ENCODE measurements at places on chromosomes 3 and 15.
A peak's percentile ranks its signal among the peaks of the same experiment; 100 is the strongest.

DNA sequence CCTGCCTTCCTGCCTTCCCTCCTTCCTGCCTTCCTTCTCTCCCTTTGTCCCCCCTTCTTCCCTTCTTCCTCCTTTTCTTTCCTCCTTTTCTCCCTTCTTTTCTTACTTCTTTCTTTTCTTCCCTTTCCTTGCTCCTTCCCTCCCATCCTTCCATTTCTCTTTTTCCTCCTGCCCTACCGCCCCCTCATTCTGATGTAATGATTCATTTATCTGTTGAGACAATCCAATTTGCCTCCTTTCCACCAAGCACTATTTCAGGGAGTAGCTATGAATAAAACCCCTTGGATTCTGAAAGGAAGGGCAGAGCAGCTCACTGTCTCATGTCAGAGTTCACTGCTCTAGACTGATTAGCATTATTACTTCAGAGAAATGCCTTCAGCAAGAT is 462.6 kb downstream of the PDCD6IP start:
- DNase-seq: no peak

- no peak for DNase-seq
These were observed 250.1 kb upstream of the SATB1 start for GRCh38 chr3:18675197-18675596.

DNA sequence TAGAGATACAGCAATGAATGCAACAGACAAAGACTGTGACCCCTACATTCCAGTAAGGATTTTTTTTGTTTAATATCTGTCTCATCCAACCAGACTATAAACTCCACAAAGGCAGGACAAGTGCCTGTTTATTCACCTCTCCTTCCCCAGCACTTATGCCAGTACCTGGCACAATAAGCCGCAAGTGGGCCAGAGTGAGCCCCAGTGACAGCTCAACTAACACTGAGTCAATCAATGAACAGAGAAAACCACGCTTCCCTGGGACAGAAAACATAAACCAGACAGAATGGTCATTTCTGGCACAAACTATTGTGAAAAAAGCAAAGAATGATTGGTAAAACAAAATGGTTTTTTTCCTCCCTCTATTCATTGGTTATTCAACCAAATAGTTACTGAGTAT is 52.2 kb downstream of the RYK start:
- DNase-seq: no peak

- DNase-seq: no peak
These were observed 52.3 kb downstream of the WNT5A start for GRCh38 chr3:55434789-55435188.

- DNase-seq: no peak
These were observed 113.1 kb upstream of the C15orf61 start for GRCh38 chr15:67407786-67408185.

DNA sequence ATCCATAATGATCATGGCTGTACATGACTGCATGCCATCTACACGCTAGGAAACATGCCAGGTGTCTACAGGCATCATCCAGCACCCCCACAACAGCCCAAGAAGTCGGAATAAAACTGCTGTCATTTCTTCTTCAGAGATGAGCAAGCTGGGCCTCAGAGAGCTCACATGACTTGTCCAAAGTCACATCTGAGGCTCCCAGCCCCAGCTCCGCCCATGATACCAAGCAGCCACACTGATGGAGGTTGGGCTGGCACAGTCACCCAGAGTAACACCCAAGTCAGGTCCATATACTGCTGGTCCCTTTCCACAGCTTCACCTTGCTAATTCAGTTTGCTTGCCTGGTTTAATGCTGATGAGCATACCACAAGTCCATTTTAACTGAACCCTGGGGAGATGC is 116.6 kb downstream of the SEC22A start:
- DNase-seq: no peak

GRCh38 chr3:194243172-194243837 is 107.4 kb downstream of the HES1 start:
- no peak for DNase-seq

DNA sequence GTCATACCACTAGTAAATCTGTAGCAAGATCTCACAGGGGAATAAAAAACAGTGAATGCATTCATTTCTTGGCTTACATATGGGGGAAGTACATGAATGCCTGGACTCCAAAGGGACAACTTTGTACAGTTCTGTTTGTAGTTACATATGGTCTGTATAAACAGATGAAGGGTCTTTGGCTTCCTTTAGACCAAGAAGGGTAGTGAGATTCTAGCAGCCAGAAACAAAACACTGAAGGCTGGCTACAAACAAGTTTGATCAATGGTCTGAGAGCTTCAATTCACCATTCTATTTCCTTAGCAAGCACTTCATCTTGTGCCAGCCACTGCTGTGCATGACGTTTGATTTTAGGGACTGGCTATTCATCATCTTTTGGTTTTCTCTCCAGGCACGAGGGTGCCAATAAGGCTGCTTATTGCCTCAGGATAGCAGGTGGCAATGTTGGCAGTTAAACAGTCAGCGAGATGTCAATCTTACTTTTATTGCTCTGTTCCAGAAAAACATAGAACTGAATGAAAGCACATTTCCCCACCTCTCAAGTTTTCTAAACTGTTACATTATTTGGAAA is 313.7 kb upstream of the COL8A1 start:
- no peak for DNase-seq

GRCh38 chr15:31314380-31314779 is 12.3 kb upstream of the KLF13 start:
- no peak for DNase-seq

DNA sequence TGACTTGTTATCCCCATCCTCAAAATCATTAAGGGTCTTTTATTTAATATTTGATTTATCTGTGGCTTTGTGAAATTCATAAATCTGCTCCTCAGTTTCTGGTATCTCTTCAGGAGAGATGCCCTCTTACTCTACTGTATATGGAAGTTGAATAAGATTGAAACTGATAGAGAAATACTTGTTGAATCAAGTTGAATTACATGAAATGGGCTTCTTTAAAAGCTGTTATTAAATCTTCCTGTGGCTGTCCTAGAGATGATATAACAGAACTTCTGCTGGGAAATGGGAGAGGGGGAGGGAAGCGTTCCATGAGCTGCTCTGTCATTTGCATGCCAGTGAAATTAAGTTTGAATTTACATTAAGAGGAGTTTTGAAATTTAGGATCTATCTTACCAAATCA is 494.4 kb upstream of the TPRG1 start:
- DNase-seq: no peak

GRCh38 chr3:139522421-139522820 is 17.1 kb downstream of the RBP1 start:
- DNase-seq: no peak

GRCh38 chr3:181311186-181311585 is 321.6 kb upstream of the DNAJC19 start:
- no peak for DNase-seq

- DNase-seq: no peak
These were observed 46.7 kb downstream of the PARP14 start for GRCh38 chr3:122727294-122727693.

- no peak for DNase-seq
These were observed 13.7 kb upstream of the PDIA5 start for GRCh38 chr3:123053107-123053506.

DNA sequence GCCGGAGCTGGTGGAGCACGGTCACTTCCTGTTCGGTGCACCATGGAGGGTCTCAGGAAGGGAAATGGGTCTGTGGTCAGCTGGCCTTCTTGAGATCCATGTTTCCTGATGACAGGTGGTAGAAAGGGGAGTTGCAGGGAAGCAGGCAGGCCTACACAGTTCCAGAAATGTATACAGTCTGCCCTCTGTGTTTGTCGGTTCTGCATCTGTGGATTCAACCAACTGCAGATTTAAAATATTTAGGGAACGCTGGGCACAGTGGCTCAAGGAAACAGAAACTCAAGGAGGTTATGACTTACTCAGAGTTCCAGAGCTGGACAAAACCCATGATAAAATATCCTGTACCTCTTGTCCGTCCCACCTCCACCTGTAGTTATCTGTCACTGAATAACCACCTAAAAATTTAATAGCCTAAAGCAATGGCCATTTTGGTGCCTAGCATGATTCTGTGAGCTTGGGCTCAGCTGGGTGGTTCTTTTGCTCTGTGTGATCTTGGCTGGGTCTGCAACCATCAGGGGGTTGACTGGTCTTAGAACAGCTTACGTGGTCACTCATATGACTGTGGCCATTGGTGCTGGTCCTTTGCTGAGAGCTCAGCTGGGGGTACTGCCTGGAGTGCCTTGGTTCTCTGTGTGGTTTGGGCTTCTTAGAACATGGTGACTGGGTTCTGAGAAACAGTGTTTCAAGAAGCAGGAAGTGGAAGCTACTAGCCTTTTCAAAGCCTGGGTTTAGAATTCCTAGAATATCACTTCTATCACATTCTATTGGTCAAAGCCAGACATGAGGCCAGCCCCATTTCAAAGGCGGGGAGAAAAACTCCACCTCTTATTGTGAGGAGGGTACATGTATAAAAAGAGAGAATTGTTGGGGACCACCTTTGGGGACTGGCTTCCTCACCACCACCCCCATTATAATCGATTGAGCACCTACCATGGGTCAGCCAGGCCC is 239.7 kb upstream of the BHLHE40 start:
- DNase-seq: no peak

DNA sequence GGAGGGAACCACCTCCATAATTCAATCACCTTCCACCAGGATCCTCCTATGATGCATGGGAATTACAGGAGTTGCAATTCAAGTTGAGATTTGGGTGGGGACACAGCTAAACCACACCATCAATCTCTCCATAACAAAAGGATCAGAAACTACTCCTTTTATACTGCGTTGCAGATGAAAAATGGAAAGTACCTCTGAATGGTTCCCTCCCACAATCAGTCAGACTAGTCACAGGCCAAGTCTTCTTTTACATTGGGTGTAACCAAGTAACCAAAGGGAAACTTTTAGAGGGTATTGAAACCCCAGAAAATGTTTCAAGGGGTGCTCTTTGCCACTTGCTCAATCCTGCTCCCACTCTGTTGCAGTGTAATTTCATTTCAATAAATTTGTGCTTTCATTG is 504.3 kb upstream of the CNTN3 start:
- no peak for DNase-seq

DNA sequence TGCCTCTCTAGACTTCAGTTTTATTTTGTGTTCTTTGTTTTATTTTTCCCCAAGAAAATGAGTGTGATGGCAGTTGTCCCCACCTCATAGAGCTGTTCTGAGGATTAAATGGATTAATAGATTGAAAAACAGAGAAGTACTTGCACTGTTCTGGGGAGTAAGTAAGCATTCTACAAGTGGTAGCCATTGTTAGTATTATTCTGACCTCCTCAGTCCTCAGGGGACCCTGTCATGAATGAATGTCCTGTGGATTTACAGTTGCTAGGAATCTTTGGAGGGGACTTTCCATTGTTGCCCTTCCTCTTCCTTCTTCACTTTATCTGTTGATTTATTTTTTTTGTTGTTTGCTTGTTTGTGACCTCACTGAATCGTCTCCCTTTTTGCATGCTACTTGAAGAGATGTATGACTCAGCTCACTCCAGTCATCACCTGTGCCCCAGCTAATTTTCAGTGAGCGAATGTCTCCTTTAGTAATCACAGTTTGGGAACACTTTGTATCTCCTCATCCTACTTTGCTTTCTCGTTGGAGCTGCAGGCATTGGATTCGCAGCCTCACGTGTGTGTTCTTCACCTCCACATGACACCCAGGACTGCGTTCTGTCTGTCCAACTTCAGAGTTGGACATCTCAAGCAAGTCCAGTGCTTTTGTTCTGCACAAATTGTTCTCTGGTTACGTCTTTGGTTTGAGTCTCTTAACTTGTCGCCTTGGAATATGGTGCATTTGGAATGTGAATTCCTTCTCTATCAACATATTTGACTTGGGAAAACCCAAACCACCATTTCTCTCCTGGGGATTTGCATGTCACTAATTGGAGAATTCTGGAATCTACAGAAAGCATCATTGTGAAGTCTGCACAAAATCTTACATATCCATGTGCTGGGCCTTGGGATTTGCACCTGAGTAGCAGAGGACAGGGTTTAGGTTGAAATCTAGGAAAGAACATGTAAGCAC is 54.5 kb downstream of the LRTM1 start:
- no peak for DNase-seq

- no peak for DNase-seq
These were observed 353.6 kb downstream of the ULK4 start for GRCh38 chr3:41608347-41608746.

- peak; percentile 71 for DNase-seq
These were observed 19.6 kb upstream of the TASOR start for GRCh38 chr3:56702490-56703315.

DNA sequence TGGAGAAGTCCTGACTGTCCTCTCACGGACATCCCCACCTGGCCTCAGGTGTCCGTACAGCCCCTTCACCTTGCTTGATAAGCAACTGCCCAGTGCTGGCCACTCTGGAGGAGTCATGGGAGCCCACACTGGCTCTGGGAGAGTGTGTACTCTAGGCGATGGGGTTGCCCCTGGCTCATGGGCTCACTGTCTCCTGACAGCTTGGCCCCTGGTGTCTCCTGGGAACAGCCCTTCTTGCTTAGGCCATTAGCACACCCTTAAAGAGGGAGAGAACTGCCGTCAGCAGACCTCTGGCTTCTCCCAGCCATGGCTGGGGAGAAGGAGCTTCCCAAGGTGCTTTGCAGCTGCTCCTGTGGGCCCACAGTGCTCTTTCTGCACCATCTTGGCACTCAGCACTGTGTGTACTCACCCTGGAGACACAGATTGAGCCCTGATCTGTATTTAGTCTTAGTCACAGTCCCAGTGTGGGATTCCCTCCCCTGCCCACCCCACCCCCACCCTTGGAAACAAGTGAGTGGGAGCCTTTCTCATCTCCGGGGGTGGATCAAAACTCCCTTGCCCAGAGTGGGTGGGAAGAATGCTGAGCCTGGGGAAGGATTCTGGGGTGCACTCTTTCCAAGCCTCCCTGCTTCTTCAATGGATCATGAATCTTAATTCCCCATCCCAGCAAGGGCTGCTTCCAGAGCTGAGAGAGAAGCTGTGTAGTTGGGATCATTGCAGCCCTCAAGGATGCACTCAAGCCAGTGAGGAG is 83.5 kb upstream of the ADPGK start:
- DNase-seq: no peak

- DNase-seq: peak; percentile 74
These were observed 235.1 kb downstream of the UACA start for GRCh38 chr15:70528270-70528706.

DNA sequence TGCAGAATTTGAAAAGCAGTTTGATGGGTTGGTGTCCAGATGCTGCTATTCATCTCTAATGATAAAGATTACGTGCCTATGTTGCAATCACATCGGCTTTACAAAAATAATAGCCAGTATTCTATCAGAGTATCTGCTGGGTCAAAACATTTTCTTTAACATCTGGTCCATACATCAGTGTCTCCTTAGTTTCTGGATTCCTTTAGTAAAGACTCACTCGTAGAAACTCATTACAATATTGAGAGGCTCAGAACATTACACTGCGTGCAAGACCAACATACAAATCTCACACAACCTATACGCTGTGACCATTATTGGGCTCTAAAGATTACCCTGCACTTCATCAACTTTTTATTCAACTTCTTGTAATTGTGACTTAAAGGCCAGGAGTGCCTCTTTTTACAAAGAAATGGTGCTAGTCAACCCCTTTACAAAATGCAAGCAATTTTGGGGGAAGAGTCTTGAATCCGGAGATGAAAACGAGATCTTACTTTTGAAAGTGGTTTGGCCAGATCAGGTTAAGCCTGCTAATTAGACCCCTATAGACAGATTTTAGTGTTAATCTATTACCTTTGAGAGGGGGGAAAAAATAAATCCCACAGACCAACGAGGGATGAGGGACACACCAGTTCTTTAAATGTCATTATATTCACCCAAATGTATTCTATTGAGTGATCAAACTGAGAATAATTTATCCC is 2.9 kb downstream of the TRA2B start:
- DNase-seq: no peak

- no peak for DNase-seq
These were observed 1135.7 kb downstream of the IGSF11 start for GRCh38 chr3:117898722-117899522.

GRCh38 chr15:49747340-49747739 is 126.5 kb downstream of the DTWD1 start:
- no peak for DNase-seq

- no peak for DNase-seq
These were observed 18.8 kb upstream of the THRB start for GRCh38 chr3:24513463-24513862.
